ENCODE measurements at places on chromosomes 16 and 17.

DNA sequence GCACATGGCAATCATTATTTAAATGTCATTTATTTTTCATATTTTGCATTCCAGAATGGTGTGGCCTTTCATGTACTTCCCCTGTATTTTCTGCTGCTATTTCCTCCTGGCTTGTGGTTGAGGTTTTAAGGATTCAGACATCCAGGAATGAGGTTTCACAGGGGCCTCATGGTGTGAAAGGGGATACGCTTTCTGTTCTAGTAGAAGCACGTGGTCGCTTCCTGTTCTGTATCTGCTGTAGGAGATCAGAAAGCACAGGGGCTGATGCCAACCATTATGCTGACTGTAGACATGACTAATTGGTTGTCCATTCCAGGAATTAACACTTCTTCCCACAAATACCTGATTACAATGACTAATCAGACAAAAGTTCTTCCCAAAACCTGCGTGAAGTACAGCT, 405.9 kb downstream of the SHISA9 start:
- DNase-seq: no peak

GRCh38 chr17:74072340-74072739, 131.1 kb upstream of the RPL38 start:
- no peak for DNase-seq

GRCh38 chr17:55436224-55437158, 14.9 kb upstream of the MMD start:
- no peak for DNase-seq

DNA sequence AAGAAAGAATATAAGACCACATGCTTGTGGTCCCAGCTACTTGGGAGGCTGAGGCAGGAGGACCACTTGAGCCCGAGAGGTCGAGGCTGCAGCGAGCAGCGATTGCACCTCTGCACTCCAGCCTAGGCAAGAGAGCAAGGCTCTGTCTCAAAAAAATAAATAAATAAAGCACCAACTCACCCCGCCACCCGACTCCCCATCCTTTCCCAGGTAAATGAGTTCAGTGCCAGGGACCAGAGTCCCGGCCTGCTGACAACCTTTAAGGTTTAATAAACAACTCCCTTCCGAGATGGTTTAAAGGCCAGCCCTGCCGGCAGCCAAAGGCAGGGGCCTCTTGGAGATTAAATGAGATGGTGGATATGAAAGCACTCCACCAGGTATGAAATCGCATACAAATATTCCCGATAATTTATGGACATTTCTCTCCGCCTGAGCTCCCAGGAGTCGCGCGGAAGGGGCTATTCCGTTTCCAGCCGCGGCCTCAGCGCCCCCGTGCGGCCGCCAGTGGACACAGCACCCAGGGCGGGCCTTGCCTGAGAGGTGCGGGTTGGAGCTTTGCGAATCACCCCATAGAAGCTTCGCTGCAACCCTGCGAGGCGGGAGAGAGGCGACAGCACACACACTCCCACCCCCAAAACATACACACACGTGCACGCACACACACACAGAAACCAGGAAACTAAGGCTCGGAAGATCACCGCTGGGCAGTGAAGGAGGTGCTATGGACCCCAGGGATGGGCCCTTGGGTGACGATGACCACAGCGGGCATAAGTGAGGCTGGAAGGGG, 4.0 kb upstream of the RPL38 start:
- peak; percentile 44 for DNase-seq

- no peak for DNase-seq
Observed at GRCh38 chr16:31223044-31223443, 6.1 kb upstream of the PYDC1 start.

DNA sequence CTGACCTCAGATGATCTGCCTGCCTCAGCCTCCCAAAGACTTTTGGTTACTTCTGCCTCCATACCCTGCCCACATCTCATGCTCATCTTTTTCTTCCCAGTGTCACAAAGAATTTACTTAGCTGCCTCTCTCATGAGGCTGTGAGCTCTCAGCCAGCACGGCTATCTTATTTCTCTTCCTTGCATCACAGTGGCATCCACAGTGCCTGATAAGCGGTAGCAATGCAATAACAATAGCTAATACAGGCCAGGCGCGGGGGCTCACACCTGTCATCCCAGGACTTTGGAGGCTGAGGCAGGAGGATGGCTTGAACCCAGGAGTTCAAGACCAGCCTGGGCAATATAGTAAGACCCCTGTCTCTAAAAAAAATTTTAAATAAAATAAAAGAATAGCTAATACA, 15.5 kb upstream of the MARVELD3 start:
- no peak for DNase-seq

GRCh38 chr16:66548868-66549267, 1.1 kb downstream of the TK2 start:
- DNase-seq: no peak

GRCh38 chr16:79599256-79599836, 1.2 kb downstream of the MAF start:
- no peak for DNase-seq

DNA sequence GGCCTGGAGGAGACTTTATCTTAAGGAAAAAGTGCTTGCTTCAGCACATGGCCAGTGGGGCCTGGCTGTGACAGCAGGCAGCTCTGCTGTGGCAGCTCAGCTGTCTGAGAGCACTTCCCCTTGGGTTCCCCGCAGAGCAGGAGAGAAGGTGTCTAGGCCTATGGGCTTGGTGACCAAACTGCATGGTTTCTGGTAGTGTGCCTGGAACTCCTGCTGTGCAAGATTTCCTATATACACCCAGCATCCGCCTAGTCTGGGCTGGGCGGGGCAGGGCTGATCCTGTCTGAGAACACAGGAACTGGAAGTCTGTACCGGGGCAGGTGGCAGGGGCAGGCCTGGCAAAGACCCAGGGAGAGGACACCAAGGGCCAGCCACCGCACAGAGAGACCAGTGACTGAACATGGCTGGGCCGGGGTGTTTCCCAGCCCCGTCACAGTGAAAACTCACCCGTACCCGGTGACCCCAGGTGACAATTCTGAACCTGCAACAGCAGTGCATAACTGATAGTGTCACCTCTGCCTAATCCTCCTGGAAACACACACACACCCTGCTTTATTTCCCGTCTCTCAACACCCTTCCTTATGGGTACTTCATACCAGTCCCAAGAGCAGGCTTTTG, 39.3 kb downstream of the CHD9 start:
- peak; percentile 33 for DNase-seq

DNA sequence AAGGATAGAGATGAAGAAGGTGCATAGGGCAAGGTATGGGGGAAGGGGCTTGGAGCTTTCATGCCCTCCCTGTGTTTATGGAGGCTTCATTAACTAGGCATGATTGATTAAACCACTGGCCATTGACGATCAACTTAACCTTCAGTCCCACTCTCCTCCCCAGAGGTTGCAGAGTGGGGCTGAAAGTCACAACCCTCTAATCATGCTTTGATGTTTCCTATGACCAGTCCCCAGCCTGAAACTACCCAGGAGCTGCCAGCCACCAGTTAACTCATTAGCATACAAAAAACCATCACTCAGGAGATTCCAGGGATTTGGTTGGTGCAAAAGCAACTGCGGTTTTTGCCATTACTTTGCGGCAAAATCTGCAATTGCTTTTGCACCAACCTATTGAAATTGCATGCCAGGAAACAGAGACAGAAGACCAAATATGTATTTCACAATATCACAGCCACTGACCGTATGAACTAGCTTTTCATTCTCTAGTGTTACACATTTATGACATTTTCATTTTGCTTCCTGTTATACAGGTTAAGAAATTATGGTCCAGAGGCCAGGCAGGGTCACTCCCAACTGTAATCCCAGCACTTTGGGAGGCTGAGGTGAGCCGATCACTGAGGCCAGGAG, 5.4 kb downstream of the GFOD2 start:
- no peak for DNase-seq

DNA sequence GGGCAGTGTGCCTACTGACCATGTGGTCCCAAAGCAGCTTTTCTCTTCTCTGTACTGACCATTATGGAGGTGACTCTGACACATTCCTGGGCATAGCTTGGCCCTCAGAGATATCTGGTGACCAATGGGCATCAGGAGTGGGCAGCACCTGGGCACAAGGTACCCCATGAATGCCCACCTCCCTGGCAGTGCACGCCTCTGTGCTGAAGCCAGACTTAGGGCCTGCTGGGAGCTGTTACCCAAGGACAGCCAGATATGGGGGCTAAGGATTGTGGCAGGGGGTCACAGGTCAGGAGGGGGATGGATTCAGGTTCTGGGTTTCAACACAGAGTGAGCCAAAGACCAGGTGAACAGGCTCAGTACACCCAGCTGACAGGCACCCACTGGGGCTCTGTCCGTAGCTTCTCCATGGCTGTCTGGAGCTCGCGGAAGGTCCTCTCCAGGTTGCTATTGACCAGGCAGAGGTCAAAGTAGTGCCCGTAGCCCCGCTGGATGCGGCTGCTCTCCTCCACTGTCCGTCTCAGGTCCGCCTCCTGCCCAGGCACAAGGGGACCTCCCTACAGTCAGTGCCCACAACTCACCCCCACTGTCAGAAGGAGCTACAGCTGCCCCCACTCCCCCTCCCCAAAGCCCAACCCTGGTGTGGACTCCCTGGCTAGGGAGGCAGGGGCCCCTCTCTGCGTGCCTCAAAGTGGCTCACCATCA, 29.7 kb downstream of the MPP2 start:
- no peak for DNase-seq

DNA sequence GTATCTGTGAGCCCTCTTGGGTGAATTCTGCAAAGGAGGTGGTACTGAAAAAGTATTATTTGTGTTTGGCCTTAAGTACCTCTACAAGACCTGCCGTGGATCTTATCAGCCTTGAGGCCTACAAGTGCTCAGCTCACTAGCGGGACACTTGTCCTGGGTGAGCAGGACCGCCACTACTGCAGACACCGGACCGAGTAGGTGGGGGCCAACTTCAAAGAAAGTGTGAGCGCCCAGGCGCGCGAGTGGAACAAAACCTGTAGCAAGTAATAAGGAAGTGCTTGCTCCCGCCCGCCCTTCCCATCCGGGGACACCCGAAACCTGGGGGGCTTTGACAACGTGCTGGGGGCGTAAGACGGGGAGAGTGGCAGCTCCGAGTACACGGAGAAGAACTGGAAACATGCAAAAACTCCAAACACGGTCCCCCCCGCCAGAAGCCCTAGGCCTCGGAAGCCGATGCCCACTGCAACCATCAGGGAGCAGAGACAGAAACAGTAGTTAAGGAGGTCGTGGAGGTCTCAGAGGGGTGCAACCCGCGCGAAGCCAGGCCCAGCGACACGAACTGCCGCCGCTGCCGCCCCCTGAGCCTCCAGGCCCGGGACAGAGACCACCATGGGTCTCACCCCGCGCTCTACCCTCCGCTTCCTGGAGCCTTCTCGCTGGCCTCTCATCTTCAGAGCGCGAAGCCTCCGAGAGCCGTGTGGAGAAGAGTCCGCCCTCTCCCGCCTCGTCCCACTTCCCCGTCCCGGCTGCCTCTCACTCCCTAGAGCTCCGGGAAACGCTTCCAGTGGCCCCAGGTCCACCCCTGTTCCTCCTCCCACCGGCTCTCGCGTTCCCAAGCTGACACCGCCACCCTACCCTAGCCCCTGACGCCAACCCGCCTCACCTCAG, 537 bp downstream of the CNOT1 start:
- DNase-seq: no peak

GRCh38 chr17:68029512-68030215, 5.9 kb upstream of the KPNA2 start:
- DNase-seq: no peak

- DNase-seq: no peak
Observed at GRCh38 chr17:9291912-9292560, 270.7 kb downstream of the NTN1 start.

- no peak for DNase-seq
Observed at GRCh38 chr17:59199398-59199797, 10.4 kb upstream of the SMG8 start.

DNA sequence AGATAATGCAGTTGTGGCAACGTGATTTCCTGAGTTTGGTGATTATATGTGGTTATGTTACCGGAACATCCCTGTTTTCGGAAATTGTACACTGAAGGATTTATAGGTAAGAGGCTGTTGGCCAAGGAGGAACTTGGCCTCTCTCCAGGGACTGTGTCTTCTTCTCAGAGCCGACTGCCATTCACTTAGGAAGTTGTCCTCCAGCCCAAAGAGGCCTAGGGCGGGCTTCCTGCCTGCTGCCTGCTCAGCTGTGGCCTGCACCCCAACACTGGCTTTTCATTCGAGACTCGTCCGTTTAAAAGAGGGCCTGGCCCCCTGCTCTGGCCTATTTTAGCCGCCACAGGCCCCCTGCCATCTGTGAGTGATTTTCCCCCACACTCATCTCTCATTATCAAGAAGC, 64.3 kb downstream of the ZDHHC7 start:
- DNase-seq: no peak
